ENCODE measurements at places on chromosomes 2 and 18.

DNA sequence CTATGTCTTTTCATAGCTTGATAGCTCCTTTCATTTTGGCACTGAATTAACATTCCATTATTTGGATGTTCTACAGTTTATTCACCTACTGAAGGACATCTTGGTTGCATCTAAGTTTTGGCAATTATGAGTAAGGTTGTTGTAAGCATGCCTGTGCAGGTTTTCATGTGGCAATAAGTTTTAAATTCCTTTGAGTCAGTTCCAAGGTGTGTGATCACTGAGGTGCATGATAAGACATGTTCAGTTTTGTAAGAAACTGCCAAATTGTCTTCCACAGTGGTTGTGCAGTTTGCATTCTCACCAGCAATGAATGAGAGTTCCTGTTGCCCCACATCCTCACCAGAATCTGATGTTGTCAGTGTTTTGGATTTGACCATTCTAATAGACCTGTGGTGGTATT, 24.2 kb downstream of the XDH start:
- no peak overlapping the region for H3K4me3 ChIP-seq
- H3K4me1 ChIP-seq: no peaks in the 10 kb centered on the region
- no peaks in the 10 kb centered on the region for H3K27me3 ChIP-seq
- DNase-seq: no peak
- H3K27ac ChIP-seq: no peak overlapping the region

DNA sequence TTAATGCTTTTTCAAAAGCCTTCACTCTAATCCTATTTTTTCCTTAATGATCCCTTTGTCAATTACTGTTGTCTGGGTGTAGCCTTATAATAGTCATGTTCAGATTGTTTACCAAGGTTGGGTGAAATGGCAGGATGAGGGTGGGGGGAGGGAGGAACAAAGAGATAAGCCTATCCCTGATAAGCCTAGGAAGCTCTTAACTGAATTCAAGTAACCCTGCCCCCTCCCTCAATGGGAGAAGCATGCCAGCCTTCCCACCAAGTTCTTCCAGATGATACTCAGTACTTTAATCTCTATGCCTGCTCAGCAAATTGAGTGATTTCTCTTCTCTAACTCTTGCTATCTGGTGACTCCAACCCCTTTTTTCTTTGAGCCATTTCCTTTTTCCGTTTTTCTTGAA, 180.3 kb upstream of the ETAA1 start:
- no peak for DNase-seq
- no peak overlapping the region for H3K4me3 ChIP-seq
- H3K4me1 ChIP-seq: no peaks in the 10 kb centered on the region
- no peaks in the 10 kb centered on the region for H3K27me3 ChIP-seq

- H3K4me1 ChIP-seq: no peaks in the 10 kb centered on the region
- H3K36me3 ChIP-seq: peaks cover 1% of the 10 kb centered on the region
- H3K27me3 ChIP-seq: no peaks in the 10 kb centered on the region
- no peak for DNase-seq
These were observed 163.0 kb downstream of the FIGN start for GRCh38 chr2:163572850-163573249.

- H3K27me3 ChIP-seq: no peaks in the 10 kb centered on the region
- no peak for DNase-seq
- peaks cover 7% of the 10 kb centered on the region for H3K36me3 ChIP-seq
- H3K27ac ChIP-seq: no peak overlapping the region
- no peak overlapping the region for H3K4me3 ChIP-seq
- H3K4me1 ChIP-seq: no peaks in the 10 kb centered on the region
These were observed 198.1 kb downstream of the SATB2 start for GRCh38 chr2:199259671-199260070.

DNA sequence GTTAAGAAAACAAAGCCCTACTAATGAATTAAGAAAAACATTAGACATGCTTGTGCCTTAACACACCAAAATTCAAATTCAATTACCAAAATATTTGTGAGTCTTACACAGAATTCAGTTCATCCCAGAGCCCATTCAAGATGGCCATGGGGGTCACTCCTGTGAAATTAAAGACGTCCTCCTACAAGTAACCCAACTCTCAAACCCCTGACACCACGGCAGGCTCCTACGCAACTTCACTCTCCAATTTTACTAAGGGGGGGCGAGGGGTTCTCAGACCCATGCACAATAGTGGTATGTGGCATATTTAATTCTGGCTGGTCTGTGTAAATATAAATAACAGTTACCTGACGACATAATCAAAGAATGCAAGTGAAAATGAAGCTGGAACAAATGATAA, 5.0 kb downstream of the ZNF516 start:
- peaks cover 26% of the 10 kb centered on the region for H3K27me3 ChIP-seq
- peak overlapping the region; percentile 91 for H3K4me3 ChIP-seq
- no peak overlapping the region for H3K27ac ChIP-seq
- H3K36me3 ChIP-seq: peaks cover 8% of the 10 kb centered on the region

- H3K27me3 ChIP-seq: no peaks in the 10 kb centered on the region
- no peak for DNase-seq
- no peak overlapping the region for H3K4me3 ChIP-seq
- no peaks in the 10 kb centered on the region for H3K4me1 ChIP-seq
These were observed 341.7 kb downstream of the PTPRM start for GRCh38 chr18:7908681-7909299.

GRCh38 chr2:38978296-38978903, 88.7 kb downstream of the ARHGEF33 start:
- no peaks in the 10 kb centered on the region for H3K36me3 ChIP-seq
- H3K27me3 ChIP-seq: no peaks in the 10 kb centered on the region
- H3K4me1 ChIP-seq: no peaks in the 10 kb centered on the region
- no peak overlapping the region for H3K4me3 ChIP-seq
- no peak for DNase-seq

DNA sequence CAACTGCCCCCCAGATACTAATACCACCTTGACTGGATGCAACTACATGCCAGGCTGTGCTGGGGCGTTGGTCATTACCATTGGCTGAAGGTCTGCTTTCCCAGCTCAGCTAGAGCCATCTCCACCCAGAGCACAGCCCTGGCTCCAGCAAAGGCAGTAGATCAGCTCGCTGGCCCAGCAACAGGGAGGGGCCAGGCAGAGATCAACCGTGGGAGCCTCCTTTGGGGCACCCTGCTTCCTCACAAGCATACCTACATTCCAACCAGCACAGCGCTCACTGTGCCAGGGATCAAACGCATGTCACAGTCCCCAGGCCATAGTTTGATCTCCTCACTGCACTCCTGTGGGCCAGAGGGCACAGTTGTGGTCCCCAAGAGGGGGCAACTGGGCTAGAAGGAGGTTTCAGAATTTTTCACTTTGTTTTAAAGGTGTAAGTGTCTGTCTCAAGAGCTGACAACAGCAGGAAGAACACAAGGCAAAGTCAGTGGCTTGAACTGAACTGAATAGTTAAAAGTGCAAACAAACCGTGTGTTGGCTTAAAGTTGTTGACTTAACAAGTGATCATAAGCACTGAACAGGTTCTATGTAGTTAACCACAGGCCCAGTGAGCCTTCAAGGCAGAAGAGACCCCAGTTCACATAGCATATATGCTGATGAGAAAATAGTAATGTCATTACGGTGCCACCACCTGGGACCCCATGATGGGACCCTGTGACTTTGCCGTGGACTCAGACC, 70.1 kb upstream of the BZW1 start:
- H3K36me3 ChIP-seq: no peaks in the 10 kb centered on the region
- H3K4me3 ChIP-seq: no peak overlapping the region
- H3K27ac ChIP-seq: no peak overlapping the region
- H3K4me1 ChIP-seq: peaks cover 6% of the 10 kb centered on the region
- no peak for DNase-seq

GRCh38 chr2:105593221-105593967, 151.3 kb upstream of the NCK2 start:
- peaks cover 11% of the 10 kb centered on the region for H3K36me3 ChIP-seq
- no peaks in the 10 kb centered on the region for H3K27me3 ChIP-seq
- no peak overlapping the region for H3K4me3 ChIP-seq
- H3K4me1 ChIP-seq: peaks cover 42% of the 10 kb centered on the region
- no peak for DNase-seq

- H3K4me1 ChIP-seq: no peaks in the 10 kb centered on the region
- H3K4me3 ChIP-seq: no peak overlapping the region
- no peak overlapping the region for H3K27ac ChIP-seq
- H3K36me3 ChIP-seq: no peaks in the 10 kb centered on the region
These were observed 564 bp upstream of the TTR start for GRCh38 chr18:31591113-31591512.

GRCh38 chr2:172179045-172179701, 76.5 kb upstream of the DLX2 start:
- no peaks in the 10 kb centered on the region for H3K36me3 ChIP-seq
- no peak overlapping the region for H3K27ac ChIP-seq
- peak; percentile 13 for DNase-seq
- no peak overlapping the region for H3K4me3 ChIP-seq
- H3K4me1 ChIP-seq: peaks cover 11% of the 10 kb centered on the region
- H3K27me3 ChIP-seq: no peaks in the 10 kb centered on the region

DNA sequence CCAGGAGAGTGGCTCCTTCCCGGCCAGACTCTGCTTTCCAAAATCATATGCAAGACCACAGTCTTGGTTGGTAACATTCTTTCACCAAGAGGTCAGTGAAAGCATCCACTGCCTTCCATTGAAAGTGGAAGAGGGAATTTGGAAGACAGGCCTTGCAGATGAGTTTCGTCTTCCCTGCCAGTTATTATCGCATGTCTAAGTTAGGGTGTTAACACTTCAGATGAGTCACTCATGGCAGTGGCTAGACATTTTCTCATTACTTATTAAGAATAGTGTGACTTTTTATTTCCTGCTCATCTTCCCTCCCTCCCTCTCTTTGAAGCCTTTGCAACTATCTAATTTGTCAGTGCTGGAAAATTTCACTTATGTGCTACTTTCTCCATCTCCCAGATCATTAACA, 102.9 kb upstream of the EPB41L3 start:
- no peak for DNase-seq
- no peak overlapping the region for H3K4me3 ChIP-seq
- no peaks in the 10 kb centered on the region for H3K4me1 ChIP-seq
- H3K27ac ChIP-seq: no peak overlapping the region
- H3K27me3 ChIP-seq: peaks cover 13% of the 10 kb centered on the region

DNA sequence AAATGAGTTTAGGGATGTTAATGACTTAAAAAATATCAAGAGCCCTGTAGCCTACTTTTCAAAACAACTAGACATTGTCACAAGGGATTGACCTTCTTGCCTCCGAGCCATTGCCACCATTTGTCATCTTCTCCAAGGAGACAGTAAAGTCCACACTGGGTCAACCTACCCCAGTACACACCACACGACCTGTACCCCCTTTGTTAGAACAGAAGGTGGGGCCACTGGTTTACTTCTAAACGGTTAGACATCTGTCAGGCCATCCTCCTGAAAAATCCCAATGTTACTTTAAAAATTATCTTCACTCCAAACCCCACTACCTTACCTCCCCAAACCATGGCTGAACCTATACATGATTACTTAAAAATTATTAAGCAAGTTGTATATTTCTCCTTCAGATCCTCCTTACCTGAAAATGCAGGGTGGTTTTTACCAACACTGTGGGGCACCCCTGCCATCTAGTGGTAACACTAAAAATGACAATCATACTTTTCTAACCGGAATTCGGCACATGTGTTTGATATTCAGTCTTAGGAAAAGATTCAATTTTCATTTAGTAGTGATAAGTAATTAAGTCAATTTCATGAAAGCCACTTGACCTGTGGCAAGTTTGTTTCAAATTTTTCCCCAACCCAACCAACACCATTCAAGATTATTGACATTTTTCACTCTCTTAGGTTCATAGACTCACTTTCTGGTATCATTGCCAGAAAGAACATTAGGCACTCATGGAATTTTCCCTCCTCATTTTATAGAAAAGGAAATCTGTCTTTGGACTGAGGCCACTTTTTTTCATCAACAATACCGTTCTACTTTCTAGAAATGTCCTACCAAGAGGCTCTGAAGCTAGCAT, 265.3 kb upstream of the PKDCC start:
- no peak overlapping the region for H3K27ac ChIP-seq
- peaks cover 18% of the 10 kb centered on the region for H3K27me3 ChIP-seq
- H3K4me3 ChIP-seq: no peak overlapping the region
- no peaks in the 10 kb centered on the region for H3K36me3 ChIP-seq
- no peaks in the 10 kb centered on the region for H3K4me1 ChIP-seq

- DNase-seq: no peak
- peaks cover 7% of the 10 kb centered on the region for H3K4me1 ChIP-seq
- H3K27me3 ChIP-seq: no peaks in the 10 kb centered on the region
- no peak overlapping the region for H3K4me3 ChIP-seq
- H3K27ac ChIP-seq: no peak overlapping the region
These were observed 200.0 kb downstream of the GLI2 start for GRCh38 chr2:120935339-120936313.

GRCh38 chr18:76455003-76455676, 39.9 kb downstream of the ZNF516 start:
- H3K27ac ChIP-seq: no peak overlapping the region
- no peaks in the 10 kb centered on the region for H3K36me3 ChIP-seq
- DNase-seq: no peak
- H3K27me3 ChIP-seq: no peaks in the 10 kb centered on the region

GRCh38 chr2:48170281-48170680, 264.0 kb upstream of the FBXO11 start:
- no peak overlapping the region for H3K4me3 ChIP-seq
- no peak for DNase-seq
- no peaks in the 10 kb centered on the region for H3K4me1 ChIP-seq
- no peaks in the 10 kb centered on the region for H3K36me3 ChIP-seq
- no peaks in the 10 kb centered on the region for H3K27me3 ChIP-seq
- no peak overlapping the region for H3K27ac ChIP-seq

DNA sequence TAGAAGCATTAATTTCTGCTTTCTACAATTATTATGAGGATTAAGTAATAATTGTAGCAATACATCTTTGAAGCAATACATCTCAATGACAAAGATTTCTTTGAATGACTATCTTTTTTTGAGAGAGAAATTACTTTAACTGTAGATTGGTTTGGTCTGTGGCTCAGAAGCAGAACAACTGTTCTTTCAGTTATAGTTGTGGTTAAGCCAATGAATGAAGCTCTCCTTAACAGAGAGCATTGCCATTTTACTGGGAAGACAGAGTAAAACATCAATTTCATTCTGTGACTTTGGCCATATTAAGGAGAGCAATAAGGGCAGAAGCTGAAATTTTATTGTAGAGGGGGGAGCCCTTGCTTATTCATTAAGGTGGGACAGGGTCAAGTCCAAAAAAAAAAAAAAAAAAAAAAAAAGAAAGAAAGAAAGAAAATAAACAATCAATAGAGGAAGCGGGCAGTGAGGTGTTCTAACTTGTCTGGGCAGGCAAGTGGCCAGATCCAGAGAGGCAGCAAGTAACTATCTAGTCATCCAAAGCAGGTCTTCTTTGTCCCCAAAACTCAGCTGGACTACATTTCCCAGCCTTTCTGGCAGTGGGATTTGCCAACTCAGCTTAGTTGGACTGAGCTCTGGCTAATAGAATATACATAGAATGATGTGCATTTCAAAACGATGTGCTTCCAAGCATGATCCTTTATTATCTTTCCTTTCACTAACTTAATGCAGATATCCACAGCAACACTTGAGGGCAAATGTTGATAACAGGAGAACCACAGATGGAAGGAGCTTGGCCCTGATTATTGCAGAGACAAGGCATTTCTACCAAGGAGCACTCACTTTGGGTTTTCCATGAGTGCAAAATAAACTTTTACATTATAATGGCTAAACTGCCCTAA, 462.7 kb upstream of the CDH20 start:
- no peak overlapping the region for H3K4me3 ChIP-seq
- no peak overlapping the region for H3K27ac ChIP-seq
- no peaks in the 10 kb centered on the region for H3K4me1 ChIP-seq
- no peaks in the 10 kb centered on the region for H3K36me3 ChIP-seq

GRCh38 chr18:28109781-28110560, 67.0 kb downstream of the CDH2 start:
- DNase-seq: no peak
- no peaks in the 10 kb centered on the region for H3K36me3 ChIP-seq
- H3K4me1 ChIP-seq: no peaks in the 10 kb centered on the region
- H3K27ac ChIP-seq: no peak overlapping the region
- no peaks in the 10 kb centered on the region for H3K27me3 ChIP-seq

Measured in activated T-cell treated with anti-CD3 and anti-CD28 coated beads, Interleukin-2, amount 50 U/mL, for 72 hours (primary cell).